Fibroblast of lung (primary cell): ENCODE measurements at places on chromosomes 7 and 10. TPM values are rescaled to one million over a fixed set of nuclear protein-coding genes. Genes with fewer than 3 reads are reported as not detected.

DNA sequence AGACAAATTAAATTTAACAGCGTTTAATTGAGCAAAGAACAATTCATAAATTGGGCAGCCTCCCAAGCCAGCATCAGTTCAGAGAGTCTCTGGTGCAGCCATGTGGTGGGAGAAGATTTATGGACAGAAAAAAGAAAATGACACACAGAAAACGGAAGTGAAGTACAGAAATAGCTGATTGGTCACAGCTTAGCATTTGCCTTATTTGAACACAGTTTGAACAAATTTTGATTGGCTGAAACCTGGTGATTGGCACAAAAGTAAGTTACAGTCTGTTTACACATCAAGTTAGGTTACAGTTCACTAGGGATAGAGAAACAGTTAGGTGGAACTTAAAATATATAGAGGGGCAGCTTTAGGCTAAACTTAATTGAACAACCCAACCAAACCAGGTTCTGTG lies 720.1 kb downstream of the TYW1 start:
- no peak for DNase-seq

DNA sequence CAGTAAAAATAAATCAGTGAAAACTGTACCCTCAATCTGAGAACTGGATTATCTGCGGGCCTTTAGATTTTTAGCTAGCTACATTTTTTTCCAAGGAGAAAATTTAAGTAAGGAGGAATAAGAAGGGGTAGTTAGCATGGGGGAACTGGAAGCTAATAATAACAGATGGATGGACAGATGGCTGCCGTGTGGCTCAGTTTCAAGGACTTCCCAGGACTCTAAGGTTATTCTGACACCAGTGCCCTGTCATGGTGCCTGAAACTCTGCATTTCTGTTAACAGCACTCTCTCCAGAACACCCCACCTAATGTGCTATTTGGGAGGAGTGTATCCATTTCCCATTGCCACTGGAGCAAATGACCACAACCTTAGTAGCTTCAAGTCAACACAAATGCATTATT lies 75.7 kb upstream of the PDE1C start:
- DNase-seq = no peak

PRRT4 gene
- under 0.01 and 0.26 TPM in 2 replicates for total RNA-seq

DNA sequence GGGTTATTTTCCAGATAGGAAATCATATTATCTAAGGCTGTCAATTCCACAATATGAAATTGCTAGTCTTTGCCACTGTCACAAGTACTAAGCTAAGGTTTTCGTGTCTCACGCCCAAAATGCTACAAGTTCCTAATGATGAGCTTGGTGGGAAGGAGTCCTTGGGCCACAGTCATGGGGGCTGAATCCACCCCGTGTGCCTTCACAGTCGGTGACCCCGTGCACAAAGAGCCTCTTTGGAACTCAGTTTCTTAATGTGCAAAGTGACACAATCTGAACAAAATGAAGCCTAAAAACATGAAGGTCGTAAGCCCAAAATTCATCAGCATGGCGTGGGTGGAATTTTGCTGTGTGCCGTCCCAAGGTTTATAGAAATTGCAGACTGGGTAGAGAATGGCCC lies 337.0 kb upstream of the GALNT17 start:
- no peak for DNase-seq

PLCE1 gene
- 0.33 and 1.0 TPM in 2 replicates for total RNA-seq

- DNase-seq = no peak
Observed at GRCh38 chr10:131155876-131156230, 155.7 kb downstream of the TCERG1L start.

GRCh38 chr10:70433581-70434280 lies 7.8 kb downstream of the NODAL start:
- DNase-seq = peak; percentile 24

DNA sequence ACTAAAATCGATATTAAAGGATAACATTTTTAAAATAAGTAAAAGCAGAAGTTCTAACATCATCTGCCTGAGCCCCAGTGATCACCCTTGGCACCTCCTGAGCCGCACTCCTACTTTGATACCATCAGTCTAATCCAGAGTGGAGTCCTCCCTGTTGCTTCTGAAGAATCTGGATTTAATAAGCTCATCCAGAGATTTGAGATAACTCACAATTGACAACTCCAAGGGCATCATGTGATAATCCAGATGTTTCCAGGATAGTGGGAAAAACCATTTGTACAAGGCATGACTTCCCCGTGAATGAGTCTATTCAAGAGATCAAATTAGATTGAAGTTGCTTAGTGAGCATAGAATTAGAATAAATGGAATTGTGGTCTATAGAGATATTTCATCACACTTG lies 475.8 kb upstream of the C7orf33 start:
- DNase-seq = no peak

OIT3 gene
- total RNA-seq = under 0.01 TPM in 1 of 2 replicates, not detected in the other

DNA sequence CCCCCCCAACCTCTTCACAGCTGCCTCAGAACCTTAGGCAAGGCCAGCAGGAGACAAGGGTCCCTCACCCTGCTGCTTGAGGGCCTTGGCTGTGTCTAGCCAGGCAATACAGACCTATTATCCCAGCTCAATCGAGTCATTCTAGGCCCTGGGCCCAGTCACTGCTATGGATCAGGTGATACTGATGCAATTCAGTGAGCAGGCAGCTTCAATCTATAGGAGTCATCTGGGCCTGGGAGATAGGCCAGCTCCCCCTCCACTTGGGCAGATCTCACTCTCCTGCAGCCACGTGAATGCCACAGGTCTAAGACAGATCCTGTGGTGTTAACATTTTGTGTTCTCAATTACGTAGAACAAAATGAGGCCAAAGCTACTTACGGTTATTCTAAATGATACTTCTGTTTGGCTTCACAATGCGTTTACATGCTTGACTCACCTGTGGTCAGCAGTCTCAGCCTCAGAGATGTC lies 68.0 kb upstream of the LRRC4 start:
- DNase-seq = peak; percentile 44

DNA sequence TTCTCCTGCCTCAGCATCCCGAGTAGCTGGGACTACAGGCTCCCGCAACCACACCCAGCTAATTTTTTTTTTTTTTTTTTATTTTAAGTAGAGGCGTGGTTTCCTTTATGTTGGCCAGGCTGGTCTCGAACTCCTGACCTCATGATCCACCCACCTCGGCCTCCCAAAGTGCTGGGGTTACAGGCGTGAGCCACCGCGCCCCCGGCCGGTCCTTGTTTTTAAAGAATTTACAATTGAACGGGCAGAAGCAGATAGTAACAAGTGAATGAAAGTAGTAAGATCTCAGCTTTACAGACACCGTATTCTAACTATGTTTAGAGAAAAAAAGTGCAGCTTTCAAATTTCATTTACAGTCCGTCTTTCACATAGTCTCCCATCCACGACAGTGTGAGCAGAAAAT lies 112.5 kb upstream of the VWC2 start:
- DNase-seq = no peak

HBP1 gene
- 122 and 127 TPM in 2 replicates for total RNA-seq

DNA sequence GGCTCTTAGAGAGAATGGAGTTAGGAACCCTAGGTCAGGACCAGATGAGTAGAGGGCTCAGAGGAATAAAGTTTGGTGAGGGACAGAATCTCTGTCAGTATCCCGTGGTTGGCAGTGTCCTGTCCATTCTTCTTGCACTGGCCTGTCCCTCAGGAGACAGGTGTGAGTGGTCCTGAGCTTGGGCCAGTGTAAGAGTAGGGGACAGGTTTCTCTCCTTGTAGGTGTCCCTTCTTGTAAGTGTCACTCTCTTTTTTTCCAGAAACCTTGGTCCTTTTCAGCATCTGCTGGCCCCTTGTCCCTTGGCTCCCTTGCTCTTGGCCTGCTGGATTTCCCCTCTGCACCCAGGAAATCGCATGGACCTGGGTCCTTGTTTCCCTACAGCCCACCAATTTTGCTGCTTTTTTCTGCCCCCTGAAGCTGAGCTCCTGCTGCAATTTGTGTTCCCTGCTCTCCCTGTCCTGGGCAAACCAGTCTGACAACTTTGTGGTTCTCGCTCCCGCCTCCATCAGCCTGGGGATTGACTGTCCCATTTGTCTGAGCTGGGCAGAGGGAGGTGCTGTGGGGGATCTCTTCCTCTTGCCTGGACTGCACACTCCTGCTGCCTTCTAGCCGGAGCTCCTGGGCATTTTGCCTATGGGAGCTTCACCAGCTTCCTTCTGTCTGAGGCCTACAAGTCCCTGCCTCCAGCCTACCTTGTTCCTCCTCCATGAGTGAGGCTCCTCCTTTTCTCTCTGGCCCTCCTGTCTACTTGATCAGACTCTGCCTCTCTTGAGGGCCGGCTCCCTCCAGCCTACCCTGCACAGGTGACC lies 6.5 kb downstream of the TSPAN14 start:
- DNase-seq = peak; percentile 76

GRCh38 chr7:49424109-49424508 lies 349.3 kb upstream of the VWC2 start:
- no peak for DNase-seq

OGDHL gene
- total RNA-seq = under 0.01 TPM in 2 replicates

COL17A1 gene
- under 0.01 TPM in 1 of 2 replicates, not detected in the other for total RNA-seq

DNA sequence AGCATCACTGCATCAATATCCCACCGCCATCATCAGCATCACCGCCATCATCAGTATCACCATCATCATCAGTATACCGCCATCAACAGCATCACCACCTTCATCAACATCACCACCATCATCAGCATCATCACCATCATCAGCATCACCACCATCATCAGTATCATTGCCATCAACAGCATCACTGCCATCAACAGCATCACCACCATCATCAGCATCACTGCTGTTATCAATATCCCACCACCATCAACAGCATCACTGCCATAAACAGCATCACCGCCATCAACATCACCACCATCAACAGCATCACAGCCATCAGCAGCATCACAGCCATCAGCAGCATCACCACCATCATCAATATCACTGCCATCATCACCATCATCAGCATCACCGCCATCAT lies 115.8 kb downstream of the RGS10 start:
- no peak for DNase-seq

GRCh38 chr10:9091530-9092093 lies 1037.1 kb downstream of the GATA3 start:
- DNase-seq = no peak

STAMBPL1 gene
- 41.3 and 45.6 TPM in 2 replicates for total RNA-seq
